ENCODE measurements at places on chromosomes 3 and 15. TPM values are rescaled to one million over a fixed set of nuclear protein-coding genes. Genes with fewer than 3 reads are reported as not detected.

DNA sequence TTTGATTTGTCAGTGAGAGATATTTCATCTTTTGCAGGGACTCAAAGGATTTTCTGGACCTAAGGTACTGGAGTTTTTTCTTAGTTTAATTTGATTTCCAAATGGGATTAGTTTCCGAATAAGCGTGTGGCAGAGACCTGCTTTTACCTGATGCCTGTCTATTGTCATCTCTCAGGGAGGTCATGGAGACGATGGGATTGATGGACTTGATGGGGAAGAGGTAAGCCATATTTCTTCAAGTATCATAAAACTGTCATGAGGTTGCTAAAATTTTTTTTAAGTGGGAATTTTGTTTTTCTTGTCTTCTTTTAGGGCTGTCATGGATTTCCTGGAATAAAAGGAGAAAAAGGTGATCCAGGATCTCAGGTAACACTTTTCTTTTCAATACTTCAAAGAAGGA, 60.5 kb downstream of the COL6A5 start:
- DNase-seq = no peak

GRCh38 chr15:94453227-94453988, 222.0 kb downstream of the MCTP2 start:
- no peak for DNase-seq

GRCh38 chr15:71168166-71168834, 53.0 kb downstream of the THSD4 start:
- DNase-seq = no peak

GRCh38 chr15:54289590-54290136, 311.4 kb downstream of the UNC13C start:
- DNase-seq = no peak

- no peak for DNase-seq
These were observed 126.4 kb downstream of the GREM1 start for GRCh38 chr15:32844118-32844711.

SRGAP3 gene
- 35.5 TPM for total RNA-seq

MKRN3 gene
- not detected for total RNA-seq

FOXB1 gene
- not detected for total RNA-seq

- DNase-seq = no peak
These were observed 20.0 kb upstream of the TEX55 start for GRCh38 chr3:119125742-119126504.

CELSR3 gene
- 3.4 TPM for total RNA-seq

- DNase-seq = peak; percentile 70
These were observed 76.1 kb upstream of the PLSCR4 start for GRCh38 chr3:146326875-146327543.

STAC gene
- total RNA-seq = 3.3 TPM

GRCh38 chr3:101133652-101134051, 140.4 kb upstream of the ABI3BP start:
- DNase-seq = no peak

PROS1 gene
- total RNA-seq = 60.3 TPM

- no peak for DNase-seq
These were observed 222.9 kb upstream of the TBC1D5 start for GRCh38 chr3:17965331-17965730.

MME gene
- total RNA-seq = 6.2 TPM

GRCh38 chr3:181176601-181177000, 187.1 kb upstream of the DNAJC19 start:
- DNase-seq = peak; percentile 19

GRCh38 chr15:32646291-32646690, 4.8 kb downstream of the SCG5 start:
- no peak for DNase-seq

HGD gene
- total RNA-seq = not detected

DNA sequence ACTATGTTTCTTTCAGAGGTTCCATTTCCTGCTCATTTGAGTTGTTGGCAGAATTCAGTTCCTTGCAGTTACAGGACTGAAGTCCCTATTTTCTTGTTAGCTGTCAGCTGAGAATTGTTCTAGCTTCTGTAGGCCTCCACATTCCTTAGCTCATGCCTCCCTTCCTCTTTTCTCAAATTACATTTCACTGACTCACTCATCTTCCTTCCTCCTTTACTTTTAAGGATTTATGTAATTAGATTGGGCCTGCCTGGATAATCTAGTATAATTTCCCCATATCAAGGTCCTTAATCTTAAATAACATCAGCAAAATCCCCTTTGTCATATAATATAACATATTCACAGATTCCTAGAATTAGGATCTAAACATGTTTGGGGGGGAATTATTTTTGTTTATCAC, 40.6 kb upstream of the RBMS3 start:
- DNase-seq = no peak

PTX3 gene
- 0.82 TPM for total RNA-seq

DNA sequence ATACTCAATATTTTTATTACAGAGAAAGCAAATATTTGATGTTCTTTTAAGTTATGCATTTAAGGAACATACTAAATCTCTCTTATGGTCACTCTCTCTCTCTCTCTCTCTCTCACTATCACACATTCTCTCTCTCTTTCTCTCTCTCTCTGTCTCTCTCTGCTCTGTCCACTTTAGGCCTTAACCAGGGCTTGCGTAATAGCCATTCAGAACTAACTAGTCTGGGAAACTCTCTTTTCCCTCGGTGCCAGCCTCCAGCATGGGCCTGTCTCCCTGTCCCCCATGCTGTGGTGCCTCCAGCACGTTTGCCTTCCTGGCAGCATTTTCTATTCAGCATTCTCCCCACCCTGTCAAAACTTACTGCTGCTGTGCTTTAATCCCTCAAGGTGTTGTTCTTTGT, 389.7 kb downstream of the ROBO1 start:
- no peak for DNase-seq

DNA sequence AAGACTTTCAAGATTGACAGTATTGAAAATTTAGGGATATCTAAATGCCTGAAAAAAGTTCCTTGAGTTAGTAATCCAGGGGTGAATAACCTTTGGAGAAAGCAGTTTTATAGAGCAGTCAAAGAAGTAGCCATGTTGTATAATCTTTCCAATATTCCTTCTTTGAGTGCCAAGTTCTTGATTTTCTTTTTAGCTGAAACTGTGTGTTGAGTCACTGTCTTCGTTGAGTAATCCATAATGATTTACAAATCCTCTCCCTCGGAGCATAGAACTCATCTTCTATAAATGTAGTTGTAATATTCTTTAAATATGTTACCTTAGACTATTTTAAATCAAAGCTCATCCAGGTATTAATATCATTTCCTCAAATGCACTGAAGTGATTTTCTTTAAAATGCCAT, 135.2 kb downstream of the BBX start:
- DNase-seq = no peak

DNA sequence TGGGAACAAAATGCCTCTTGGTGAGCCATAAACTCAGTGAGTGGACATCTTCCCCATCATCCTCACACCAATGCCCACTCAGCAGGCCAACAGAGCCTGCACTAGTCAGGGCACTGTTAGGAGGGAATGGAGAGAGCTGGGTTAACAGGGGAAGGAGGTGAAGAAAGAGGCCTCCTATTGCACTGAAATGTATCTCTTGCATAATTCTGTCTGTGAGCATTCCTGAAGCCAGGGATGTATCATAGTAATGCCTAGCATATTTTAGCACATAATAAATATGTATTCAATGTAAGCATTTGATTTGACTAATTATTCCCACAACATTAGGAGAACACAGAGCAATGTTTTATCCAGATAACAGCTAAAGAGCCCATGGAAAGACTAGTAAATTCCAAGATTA, 81.2 kb downstream of the ANO10 start:
- DNase-seq = no peak

DNA sequence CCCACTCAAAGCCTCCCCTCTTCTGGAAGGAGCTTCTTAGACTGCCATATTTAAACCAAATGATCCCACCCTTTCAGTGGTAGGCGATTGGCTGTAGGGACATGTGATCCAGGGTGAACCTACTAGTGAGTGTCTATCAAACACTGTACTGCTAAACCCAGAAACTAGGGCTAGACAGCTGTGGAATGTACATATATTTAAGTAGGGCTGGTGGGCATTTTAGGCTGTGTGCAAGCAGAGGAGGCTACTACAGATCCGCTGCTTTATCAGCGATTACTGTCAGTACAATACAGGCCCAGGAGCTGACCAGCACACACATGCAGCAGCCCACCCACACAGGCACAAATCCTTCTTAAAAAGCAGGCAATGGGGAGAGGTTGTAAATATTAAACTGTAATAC, 15.4 kb upstream of the LARP6 start:
- DNase-seq = no peak

DNA sequence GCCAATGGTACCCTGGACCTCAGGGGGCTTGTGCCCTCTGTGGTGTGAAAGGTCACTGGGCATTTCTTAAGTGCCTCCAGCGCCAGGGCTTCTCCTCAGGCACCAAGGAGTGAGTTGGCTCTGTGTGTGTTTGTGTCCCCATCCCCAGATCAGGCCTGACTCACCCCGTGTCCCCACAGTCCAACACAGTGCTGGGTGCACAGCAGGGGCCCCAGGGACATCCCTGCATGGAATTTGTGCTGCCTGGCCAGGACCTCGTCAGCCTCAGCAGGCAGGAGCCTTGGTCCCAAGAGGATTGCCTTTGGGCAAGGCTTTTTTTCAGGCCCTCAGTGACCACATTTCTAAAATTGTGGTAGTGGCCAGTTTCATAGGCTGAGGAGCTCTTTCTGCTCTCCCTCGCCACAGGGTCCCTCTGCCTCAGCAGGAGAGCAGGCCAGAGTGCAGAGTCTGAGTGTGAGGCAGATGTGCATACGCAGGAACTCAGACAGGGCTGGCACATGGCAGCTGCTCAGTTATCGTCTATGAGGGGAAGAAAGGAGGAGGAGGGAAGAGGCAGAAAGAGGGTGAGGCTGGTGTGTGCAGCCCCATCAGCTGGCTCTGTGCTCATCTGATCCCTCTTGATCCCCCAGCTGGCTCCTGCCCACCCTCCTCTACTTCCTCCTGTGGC, 215.6 kb downstream of the RPLP1 start:
- no peak for DNase-seq

RTP1 gene
- total RNA-seq = not detected

CCR3 gene
- total RNA-seq = not detected

DNA sequence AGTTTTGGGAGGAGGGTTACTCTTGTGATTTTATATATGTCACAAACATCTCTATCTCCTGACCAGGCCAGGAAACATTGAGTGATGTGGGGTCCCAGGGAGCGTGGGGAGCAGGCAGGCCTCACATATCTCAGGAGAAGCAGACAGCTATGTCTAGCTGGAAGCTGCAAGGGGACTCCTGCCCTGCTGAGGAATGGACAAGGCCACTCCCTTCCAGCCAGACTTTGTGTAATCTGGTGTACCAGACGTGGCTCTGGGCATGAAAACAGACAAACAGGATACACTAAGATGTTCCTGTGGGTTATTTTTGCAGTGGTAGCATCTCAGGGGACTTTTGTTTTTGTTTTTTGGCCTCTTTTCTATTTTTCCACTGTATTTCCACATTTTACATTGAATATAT, 23.2 kb downstream of the CYP8B1 start:
- DNase-seq = no peak

DNA sequence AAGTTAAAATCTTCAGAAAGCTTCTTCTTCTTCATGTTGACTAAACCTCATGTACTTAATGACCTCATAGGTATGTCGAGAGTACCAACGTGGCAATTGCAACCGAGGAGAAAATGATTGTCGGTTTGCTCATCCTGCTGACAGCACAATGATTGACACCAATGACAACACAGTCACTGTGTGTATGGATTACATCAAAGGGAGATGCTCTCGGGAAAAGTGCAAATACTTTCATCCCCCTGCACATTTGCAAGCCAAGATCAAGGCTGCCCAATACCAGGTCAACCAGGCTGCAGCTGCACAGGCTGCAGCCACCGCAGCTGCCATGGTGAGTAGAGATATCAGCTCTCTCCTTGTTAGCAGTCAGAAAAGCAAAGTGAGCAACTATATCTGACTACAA, 176.5 kb downstream of the MBNL1 start:
- DNase-seq = no peak

GRCh38 chr3:45665101-45665572, 24.1 kb upstream of the SACM1L start:
- no peak for DNase-seq

- no peak for DNase-seq
These were observed 2.6 kb downstream of the ITIH1 start for GRCh38 chr3:52779837-52780585.

DNA sequence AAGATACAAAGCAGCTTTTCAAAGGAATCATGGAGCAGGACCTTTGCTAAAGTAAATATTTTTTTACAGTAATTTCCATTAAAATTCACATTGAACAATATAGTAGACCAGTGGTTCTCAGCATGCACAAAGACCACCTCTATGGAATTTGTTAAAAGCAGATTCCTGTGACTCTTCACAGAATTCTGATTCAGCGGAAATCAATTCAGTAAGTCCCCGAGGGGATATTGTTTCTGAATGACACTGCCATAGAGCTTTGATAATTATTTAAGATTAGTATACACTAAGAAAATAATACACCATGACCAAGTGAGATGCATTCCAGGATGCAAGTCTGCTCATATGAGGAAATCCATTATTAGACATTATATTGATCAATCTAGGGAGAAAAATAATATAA, 161.9 kb upstream of the TNIK start:
- DNase-seq = no peak

ACP3 gene
- 1.4 TPM for total RNA-seq
